Lower leg skin (tissue), 4 donors: ENCODE measurements at places on chromosomes 3 and 15.

DNA sequence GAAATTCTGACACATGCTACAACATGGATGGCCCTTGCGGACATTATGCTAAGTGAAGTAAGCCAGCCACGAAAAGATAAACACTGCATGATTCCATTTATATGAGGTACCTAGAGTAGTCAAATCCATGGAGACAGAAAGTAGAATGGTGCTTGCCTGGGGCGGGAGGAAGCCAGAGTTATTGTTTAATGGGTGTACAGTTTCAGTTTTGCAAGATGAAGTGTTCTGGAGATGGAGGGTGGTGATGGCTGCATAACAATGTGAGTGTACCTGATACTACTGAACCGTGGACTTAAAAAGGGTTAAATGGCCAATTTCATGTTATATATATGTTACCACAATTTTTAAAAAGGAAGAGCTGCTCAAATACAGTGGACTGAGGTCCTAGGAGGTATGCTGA, 66.9 kb downstream of the SEMA5B start:
- no peak for DNase-seq

DNA sequence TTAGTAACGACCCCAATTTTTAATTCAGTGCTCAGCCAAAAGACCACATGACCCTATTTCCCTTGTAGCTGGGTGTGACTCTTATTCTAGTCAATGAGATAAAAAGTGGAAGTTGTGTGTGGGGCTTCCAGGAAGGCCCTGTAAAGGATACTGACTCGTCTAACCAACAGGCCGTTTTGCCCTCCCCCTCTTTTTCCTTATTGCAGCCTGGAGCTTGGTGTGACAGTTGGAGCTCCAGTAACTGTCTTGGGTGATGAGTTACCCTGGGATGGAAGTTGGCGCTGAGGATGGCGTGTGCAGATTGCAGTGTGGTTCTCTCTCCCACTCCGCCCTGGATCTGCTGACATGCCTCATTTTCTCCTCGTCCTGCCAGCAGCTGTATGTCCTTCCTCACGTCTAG, 209.3 kb upstream of the PROK2 start:
- DNase-seq = no peak

- no peak for DNase-seq
Measured at GRCh38 chr15:28918141-28918983, 32.6 kb downstream of the APBA2 start.

GRCh38 chr15:39157882-39158281, 423.0 kb upstream of the THBS1 start:
- no peak for DNase-seq

- no peak for DNase-seq
Measured at GRCh38 chr3:159186581-159186980, 384.7 kb downstream of the MFSD1 start.

GRCh38 chr3:100103558-100104441, 10.5 kb downstream of the FILIP1L start:
- DNase-seq = no peak

GRCh38 chr15:81270781-81271491, 53.0 kb downstream of the STARD5 start:
- DNase-seq = no peak

- DNase-seq = no peak
Measured at GRCh38 chr3:128410669-128411573, 55.8 kb downstream of the DNAJB8 start.

DNA sequence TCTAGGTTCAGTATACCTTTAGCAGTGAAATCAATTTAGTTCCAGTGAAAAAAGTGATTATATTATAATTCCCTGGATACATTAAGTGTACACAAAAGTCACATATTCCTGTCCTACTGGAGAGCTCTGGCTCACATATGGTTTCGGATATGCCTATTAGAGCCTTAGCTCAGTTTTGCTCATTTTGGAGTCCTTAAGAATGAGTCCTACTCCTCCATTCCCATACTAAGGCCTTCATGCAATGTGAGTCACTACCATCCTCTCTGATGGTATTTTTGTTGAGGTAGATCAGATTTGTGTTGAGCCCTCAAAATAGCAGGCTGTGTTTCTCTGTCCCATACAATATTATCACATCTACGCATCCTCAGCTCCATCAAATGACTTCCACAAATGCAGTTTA, 294.2 kb upstream of the COL8A1 start:
- no peak for DNase-seq

DNA sequence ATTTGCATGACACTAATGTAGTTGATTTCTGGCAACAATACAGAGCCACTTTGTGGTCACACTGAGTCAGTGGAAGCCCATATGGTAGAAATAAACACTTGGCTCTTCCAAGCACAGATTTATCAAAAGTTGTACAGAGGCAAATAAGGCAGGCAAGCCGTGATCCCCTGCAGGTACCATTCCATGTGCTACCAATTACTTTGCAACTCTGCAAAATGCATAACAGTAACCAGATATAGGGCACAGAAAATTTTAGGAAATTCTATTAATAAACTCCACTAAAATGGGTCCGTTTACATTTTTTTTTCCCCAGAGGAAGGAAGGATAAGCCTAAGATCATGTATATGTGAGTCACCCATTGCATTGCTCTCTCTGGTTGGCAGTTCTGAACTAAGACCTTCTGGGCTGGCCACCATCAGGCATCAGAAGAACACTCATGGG, 103.1 kb upstream of the PTX3 start:
- no peak for DNase-seq

DNA sequence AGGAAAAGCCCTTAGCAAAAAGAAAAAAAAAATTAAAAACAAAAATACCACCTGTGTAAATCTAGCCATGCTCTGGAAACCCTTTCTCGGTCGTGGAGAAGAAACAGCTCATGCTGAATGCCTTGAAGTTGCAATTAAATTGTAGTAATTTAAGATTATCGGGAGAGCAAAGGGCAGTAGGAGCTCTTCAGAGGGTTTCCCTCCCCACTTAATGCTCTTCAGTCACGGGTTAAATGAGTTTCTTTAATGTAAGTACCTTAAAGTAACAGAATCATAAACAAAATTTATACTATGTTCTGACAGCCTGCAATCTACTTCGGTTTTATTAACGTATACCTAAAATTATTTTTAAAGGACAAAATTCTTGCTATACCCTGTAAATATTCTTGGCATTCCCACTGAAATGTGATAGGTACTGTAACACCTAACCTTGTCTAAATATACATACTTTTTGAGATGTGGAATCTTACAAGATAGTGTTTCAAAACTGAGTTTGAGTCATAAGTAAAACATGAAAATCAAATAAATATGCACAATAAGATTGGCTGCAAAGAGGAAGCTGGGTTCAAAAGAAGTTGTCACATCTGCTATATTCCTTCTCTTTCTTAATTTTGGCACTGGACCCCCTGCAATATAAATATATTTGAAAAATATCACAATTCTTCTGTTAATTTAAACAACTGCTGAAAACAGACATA, 5.3 kb downstream of the FOXP1 start:
- DNase-seq = no peak

GRCh38 chr15:33013827-33014445, 180.6 kb downstream of the FMN1 start:
- no peak for DNase-seq

- DNase-seq = no peak
Measured at GRCh38 chr15:60072826-60073465, 68.8 kb downstream of the FOXB1 start.

- peak; percentile 89 for DNase-seq
Measured at GRCh38 chr3:33658991-33659848, 58.8 kb downstream of the CLASP2 start.

GRCh38 chr3:30578986-30579579, 27.3 kb upstream of the TGFBR2 start:
- no peak for DNase-seq

- no peak for DNase-seq
Measured at GRCh38 chr3:32137870-32138269, 31.4 kb downstream of the GPD1L start.

- DNase-seq = no peak
Measured at GRCh38 chr3:173502983-173503568, 105.5 kb downstream of the NLGN1 start.

DNA sequence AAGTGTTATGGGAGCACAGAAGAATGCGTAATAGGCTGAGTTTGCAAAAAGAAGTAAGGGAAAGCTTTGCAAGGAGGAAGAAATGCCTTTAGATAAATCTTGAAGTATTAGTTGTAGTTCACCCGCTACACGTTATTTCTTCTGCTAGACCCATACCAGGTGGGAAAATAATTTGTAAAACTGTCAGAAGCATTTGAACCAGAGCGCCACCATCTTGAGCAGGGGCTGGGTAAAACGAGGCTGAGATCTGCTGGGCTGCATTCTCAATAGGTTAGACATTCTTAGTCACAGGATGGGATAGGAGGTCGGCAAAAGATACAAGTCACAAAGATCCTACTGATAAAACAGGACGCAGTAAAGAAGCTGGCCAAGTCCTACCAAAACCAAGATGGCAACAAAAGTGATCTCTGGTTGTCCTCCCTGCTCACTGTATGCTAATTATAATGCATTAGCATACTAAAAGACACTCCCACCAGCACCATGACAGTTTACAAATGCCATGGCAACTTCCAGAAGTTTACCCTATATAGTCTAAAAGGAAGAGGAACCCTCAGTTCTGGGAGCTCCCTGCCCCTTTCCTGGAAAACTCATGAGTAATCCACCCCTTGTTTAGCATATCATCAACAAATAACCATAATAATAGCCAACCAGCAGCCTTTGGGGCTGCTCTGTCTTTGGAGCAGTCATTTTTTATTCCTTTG, 50.0 kb upstream of the ZNF280D start:
- DNase-seq = no peak

- DNase-seq = peak; percentile 28
Measured at GRCh38 chr3:10006048-10006761, 19.6 kb upstream of the EMC3 start.

GRCh38 chr15:95624616-95625361, 705.7 kb upstream of the NR2F2 start:
- no peak for DNase-seq

GRCh38 chr3:41882956-41883355, 78.9 kb downstream of the ULK4 start:
- no peak for DNase-seq

- DNase-seq = no peak
Measured at GRCh38 chr3:117921411-117921810, 1113.2 kb downstream of the IGSF11 start.

DNA sequence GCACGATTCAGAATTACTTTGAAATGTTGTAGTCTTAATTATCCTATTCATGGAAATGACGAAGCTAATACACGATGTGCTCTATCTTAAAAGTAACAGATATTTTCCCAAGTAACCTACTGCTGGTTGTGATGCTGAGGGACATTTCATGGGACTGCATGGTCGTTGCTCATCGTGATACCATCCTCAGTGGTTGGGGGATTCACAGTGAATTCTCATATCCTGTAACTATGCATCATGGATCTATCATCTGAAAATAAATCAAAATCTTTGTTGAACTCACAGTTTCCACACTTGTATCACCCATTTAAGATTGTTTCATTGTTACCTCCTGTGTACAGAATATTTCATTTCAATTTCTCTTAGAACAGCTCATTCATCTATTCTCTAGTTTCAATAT, 84.7 kb downstream of the OPA1 start:
- DNase-seq = no peak

DNA sequence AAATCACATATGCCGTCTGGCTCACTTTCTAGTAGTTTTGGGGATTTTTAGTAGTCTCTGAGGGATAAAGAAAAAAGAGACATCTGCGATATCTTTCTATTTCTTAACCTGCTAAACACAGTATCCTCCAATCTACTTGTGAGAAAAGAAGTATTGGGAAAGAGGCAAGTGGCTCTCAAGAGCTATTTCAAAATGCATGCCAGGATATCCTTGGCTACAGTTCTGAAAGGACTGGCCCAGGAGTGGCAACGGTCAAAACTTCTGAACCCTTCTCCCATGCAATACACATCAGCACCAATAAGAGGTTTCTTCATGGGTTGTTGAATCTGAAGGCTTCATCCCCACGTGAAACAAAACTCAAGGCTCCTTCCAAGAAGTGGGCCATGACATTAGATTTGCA, 204.0 kb upstream of the WNT5A start:
- DNase-seq = no peak

GRCh38 chr3:66476852-66477381, 23.9 kb downstream of the LRIG1 start:
- no peak for DNase-seq

DNA sequence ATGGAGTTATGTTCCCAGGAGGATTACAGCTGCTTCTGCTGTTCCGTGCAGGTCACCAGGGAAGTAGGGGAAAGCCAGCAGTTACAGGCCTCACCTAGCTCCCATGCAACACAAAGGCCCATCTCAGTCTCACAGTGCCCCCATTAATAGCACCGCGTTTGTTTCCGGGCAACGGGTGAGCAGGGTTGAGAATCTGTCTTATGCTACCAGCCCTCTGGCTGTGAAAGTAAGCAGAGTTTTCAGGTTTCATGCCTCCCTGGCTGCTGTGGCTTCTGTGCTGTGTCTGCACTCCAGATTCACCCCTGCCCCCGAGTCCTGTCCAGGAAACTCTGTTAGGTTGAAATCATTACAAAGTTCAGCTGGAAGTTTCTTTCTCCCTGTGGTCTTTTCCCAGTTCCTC, 254.4 kb upstream of the GPR149 start:
- DNase-seq = no peak

GRCh38 chr3:170027233-170028102, 10.3 kb upstream of the GPR160 start:
- DNase-seq = no peak

- DNase-seq = peak; percentile 68
Measured at GRCh38 chr3:8734137-8734878, 706 bp downstream of the CAV3 start.

GRCh38 chr15:42349186-42349585, 10.1 kb upstream of the CAPN3 start:
- DNase-seq = no peak

GRCh38 chr15:33311312-33311971, 675 bp downstream of the RYR3 start:
- DNase-seq = no peak

- DNase-seq = peak; percentile 26
Measured at GRCh38 chr3:29324180-29324651, 43.3 kb downstream of the RBMS3 start.

DNA sequence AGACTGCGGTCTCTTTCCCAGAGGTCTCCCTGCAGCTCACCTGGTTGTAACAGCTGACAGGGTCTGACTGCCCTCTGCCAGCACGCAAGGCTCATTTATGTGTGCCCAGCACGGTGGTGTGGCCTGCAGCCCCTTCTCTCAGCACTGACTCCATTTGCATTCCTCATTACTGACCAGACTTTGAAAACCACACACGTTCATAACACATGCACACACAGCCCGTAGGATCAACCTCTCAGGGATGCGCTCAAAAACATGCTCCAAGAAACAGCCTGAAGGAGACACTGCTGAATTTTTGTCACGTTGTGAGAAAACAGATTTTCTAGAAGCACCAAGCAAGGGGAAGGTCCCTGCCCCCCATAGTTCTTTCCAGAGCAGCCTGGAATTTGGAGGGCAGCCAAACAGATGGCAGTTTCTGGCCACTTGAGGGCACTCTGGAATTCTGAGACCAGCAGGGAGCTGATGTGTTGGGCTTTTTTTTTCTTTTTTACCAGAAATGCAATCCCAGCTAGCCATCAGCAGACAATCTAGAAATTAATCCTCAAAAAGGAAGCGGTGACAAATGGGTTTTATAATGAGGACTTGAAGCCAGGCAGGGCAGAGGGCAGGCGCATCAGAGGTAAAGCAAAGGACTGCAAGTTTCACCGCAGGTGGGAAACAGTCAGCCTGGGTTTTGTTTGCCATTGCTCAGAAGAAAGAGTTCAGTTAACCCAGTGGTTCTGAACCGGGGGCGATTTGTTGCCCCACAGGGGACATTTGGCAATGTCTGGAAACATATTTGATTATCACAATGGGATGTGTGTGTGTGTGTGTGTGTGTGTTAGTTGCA, 170.5 kb upstream of the PROK2 start:
- DNase-seq = peak; percentile 89

- no peak for DNase-seq
Measured at GRCh38 chr3:128499724-128500275, 6.8 kb upstream of the GATA2 start.
